PC-9 (cell line): ENCODE measurements at places on chromosomes 1 and 21. TPM values are rescaled to one million over a fixed set of nuclear protein-coding genes. Genes with fewer than 3 reads are reported as not detected.

The DIO1 gene
- not detected in 2 replicates for total RNA-seq

DNA sequence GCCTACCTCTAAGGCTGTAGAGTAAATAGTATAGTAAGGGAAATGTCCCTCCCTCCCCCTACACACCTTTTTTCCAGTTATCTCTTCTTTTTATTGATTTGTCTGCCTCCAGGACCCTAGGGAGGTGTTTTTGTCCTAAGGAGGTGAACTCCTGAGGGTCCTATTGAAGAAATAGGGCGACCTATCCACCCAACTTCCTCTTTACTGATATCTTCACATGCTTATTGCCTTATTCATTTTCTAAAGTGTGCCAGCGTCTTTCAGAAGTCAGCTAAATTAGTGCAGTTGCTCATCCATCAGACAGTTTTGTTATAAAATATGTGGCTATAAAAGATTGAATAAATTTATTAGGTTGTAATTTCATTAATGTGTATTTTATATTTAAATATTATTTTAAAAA, 5.9 kb downstream of the BACH1 start:
- no peak for DNase-seq

DNA sequence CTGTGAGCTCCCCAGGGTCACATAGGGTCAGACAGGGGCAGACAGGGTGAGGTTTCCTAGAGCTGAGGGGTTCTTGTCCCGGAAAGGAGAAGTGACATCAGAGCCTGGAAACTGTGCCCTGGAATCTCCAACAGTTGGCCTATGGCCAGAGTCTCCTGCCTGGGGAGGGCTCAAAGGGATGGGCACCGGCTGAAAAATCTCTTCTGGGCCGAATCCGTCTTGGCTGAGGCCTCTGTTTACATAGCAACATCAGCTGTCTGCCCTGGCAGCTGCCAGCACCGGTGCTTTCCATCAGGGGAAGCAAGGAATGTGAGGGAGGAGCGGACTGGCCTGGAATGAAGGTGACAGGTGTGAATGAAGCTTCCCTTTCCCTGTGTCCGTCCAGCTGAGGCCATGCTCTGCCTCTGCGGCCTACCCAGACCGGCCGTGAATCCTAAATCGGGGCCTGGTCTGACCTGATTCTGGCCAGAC, 30.7 kb downstream of the VASH2 start:
- DNase-seq = peak; percentile 6

- no peak for DNase-seq
Measured at GRCh38 chr1:57163789-57164188, 198.0 kb upstream of the C8B start.

- no peak for DNase-seq
Measured at GRCh38 chr1:241265428-241265827, 91.6 kb downstream of the RGS7 start.

The RIIAD1 gene
- total RNA-seq = not detected in 2 replicates

GRCh38 chr1:207750631-207751305, 1.1 kb upstream of the CD46 start:
- peak; percentile 91 for DNase-seq

DNA sequence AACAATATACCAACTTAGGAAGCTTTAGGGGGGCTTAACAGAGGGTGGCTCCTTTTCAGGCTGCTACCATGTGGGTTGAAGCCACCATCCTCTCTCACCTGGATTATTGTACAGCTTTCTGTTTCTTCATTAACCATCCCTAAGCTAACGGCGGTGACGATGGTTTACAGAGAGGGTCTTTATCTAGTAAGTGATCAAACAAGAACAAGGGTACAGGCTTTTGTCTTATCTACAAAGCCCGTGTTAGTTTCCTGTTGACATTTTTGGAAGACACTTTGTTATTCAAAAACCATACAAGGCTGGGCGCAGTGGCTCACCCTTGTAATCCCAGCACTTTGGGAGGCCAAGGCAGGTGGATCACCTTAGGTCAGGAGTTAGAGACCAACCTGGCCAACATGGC, 20.4 kb downstream of the SLC25A33 start:
- no peak for DNase-seq

DNA sequence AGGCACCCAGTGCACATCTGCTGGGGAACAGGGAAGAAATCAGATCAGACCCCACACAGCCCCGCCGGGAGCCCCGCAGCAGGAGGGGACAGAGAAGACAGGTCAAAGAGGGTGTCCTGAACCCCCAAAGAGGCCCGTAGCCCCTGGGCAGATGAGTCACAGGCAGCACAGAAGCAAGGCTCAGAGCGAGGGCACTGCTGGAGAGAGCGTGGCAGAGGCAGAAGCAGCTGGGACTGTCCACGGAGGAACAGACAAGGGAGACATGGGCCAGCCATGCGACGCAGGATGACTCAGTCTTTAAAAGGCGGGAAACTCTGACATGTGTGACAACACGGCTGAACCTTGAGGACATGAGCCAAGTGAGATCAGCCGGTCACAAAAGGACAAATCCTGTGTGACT, 14.5 kb upstream of the PRDM16 start:
- no peak for DNase-seq

GRCh38 chr1:117631359-117632160, 25.7 kb downstream of the TENT5C start:
- DNase-seq = no peak

DNA sequence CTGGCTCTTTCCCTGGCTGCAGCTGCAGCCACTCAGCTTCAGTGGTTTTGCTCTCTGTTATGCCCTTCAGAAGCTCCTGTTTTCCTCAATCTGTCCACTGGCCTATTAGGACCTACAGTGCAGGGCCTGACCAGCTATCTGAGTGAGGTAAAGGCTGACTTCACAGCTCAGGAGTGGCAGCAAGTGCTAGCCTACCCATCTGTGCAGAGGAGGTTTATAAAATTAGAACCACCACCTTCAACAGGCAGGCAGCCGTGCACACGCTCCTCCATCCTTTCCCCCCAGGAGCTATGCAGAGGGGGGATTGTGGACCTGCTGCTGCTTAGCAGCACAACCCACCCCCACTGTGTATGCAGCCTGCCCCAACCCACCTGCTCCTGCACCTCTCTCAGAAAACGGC, 8.3 kb downstream of the ADAR start:
- DNase-seq = no peak

GRCh38 chr1:22089134-22089571, 36.6 kb downstream of the CDC42 start:
- DNase-seq = no peak

The LYPD8 gene
- total RNA-seq = 0.74 and 1.4 TPM in 2 replicates
